GM04503 (cell line): ENCODE measurements at places on chromosomes 4 and X.

GRCh38 chrX:43618366-43619205 lies 37.5 kb upstream of the MAOA start:
- DNase-seq, result no peak

DNA sequence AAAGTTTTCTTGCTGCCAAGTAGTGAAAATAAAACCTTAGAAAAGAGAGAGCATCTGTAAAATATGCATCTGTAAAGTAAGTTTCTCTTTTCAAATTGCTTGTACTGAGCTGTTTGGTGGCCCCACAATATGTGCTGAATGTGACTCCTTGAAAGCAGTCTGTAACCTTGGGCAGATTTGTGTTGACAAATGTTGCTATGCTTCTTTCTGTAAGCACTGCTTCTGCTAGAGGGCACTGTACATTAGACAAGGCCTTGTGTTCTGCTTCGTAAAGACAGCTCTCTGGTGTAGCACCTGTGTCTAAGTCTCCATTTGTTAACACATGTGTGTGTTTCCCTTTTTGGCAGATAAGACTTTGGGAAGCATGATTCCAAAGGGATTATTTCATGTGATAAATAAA lies 56.6 kb upstream of the NRK start:
- DNase-seq, result no peak

- no peak for DNase-seq
Measured at GRCh38 chr4:159600061-159600460, 497.2 kb downstream of the RAPGEF2 start.

- DNase-seq, result no peak
Measured at GRCh38 chr4:108988464-108989195, 225.8 kb upstream of the ETNPPL start.

- DNase-seq, result no peak
Measured at GRCh38 chrX:132217203-132218073, 1.8 kb downstream of the RAP2C start.

- DNase-seq, result no peak
Measured at GRCh38 chr4:75702919-75703411, 21.4 kb upstream of the USO1 start.

GRCh38 chrX:97787849-97788248 lies 904.1 kb downstream of the RPA4 start:
- DNase-seq, result no peak

GRCh38 chr4:76441881-76442280 lies 6.9 kb downstream of the SHROOM3 start:
- no peak for DNase-seq

DNA sequence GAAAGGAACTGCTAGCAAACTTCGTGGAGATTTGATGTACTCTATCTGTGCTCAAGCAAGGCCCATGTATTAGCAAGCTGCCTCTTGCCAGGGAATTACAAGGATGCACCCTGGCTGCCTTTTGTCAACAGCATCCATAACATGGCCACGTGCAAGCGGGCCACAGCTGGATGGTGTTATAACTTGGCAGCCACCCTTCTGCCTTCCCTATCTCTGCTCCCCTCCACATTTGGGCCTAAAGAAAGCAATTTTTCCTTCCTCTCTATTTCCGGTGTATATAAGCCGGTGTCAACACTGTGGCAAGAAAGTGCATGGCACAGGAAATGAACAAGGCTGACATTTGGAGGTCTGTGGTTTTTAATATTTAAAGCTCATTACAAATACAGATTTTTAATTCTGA lies 94.8 kb downstream of the CLNK start:
- no peak for DNase-seq

- DNase-seq, result no peak
Measured at GRCh38 chr4:7582313-7583097, 147.8 kb upstream of the PSAPL1 start.

DNA sequence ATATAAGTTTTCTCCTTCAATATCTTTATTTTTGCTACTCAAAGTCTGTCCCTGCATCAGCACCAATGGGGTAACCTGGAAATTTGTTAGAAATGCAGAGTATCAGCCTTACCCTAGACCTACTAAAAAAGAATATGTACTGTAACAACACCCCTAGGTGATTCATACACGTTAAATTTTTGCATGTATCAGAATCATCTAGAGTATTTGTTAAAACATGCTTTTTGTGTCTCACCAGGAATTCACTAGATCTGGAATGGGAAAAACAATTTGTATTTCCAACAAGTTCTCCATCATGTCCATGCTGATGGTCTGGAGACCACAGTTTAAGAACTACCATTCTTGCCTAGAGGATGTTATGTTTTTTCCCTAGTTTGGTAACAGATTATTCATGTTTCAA lies 196.0 kb upstream of the EDNRA start:
- DNase-seq, result no peak

DNA sequence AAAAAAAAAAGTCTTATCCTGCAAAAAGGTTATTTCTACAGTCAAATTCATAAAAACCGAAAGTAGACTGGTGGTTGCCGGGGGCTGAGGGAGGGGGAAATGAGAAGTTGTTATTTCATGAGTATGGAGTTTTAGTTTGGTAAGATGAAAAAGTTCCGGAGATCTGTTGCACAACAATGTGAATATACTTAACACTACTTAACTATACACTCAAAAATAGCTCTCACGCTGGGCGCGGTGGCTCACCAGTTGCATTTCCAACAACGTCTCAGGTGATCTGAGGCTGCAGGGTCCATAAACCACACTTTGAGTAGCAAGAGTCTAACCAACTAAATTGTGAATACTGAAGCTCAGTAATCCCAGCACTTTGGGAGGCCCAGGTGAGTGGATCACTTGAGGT lies 52.4 kb downstream of the ANOS1 start:
- no peak for DNase-seq

GRCh38 chr4:139834226-139834662 lies 168.6 kb downstream of the MGST2 start:
- no peak for DNase-seq

- DNase-seq, result peak; percentile 78
Measured at GRCh38 chr4:151990201-151990600, 229.4 kb upstream of the GATB start.

GRCh38 chr4:84058201-84058600 lies 440.9 kb downstream of the NKX6-1 start:
- no peak for DNase-seq

- no peak for DNase-seq
Measured at GRCh38 chr4:136557396-136557795, 974.9 kb downstream of the PCDH18 start.

DNA sequence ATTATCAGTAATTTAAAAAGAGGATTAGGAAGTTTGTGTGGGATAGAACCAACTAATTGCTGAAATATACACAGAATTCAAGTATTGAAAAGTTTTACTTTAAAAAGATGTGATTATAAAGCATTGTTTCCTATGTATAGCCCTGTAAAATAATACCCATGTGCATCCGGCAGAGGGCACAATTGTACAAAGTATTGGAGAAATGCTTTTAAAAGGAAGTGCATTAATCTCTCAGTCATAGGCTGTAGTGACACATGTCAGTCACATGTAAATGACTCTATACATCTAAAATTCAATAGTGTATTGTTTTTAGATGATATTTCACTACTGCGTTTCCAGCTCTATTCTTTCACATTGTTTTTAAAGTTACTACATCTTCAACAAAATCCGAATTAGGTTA lies 9.7 kb upstream of the GEMIN8 start:
- DNase-seq, result no peak

GRCh38 chr4:67874986-67875385 lies 8.8 kb downstream of the TMPRSS11D start:
- no peak for DNase-seq

DNA sequence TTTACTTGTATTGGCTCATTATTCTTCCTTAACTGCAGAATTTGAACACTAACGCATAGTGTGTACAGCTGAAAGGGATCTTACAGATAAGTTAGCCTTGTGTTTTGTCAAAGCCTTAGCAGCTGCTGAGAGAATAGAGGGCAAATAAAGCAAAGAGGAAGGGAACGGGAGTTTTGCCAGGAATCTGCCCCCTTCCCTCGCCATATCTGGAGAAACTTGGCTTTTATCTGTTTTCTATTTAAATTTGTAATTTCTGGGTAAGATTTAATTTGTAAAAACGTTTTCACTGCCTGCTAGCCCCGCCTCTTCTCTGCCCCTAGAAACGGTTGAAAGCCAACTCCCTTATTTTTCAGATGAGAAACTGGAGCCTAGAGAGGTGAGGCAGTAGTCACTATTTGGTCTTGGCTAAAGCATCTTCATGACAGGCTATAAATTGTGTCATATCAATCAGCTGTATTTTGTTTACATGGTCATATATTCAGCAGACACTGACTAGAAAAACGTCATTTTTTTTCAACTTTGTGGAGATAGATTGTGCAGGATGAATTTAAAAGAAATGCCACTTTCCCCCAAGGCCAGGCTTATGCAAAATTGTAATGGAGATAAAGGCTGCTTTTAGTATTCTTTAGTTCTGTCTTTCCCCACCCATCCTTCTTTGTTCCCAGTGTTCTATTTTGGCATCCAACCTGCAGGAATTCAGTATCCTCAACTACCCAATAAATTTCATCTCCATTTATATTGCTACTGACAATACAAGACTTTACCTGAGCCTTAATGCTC lies 319.4 kb downstream of the SH2D1A start:
- DNase-seq, result no peak

DNA sequence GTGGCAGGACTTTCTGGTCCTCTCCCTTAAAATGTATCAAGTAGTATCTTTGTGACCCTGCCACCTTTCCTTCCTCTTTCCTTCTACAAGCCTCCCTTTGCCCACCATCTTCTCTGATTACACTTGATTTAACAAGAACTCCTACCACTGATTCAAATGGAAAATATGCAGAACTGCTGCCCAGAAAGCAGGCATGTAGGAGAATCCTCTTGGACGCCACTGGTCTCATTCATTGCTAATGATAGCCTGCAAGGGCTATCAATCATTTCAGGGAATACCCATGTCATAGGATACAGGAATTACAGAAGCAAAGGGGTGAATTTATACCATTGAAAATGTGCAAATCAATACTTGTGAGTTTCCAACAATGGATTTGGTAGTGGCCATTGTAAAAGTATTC lies 294.6 kb upstream of the NRK start:
- DNase-seq, result peak; percentile 11

- DNase-seq, result no peak
Measured at GRCh38 chrX:120680090-120680489, 50.2 kb upstream of the C1GALT1C1 start.

DNA sequence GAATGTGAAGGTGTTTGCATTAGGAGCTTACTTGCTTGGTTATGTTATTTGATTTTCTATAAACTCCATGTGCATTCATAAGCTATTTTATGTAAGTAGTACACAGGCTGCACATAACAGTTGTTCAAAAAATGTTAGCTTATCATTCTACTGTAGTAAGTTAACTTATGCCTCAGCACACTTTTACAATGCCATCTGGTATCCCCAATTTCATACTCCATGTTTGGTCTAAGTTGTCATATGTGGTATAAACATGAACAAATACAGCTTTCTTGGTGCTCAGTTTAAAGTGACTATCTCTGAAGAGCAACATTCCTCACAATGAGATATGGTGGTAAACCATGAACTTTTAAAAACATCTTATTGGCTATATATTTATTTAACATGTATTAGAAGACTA lies 104.3 kb upstream of the LEF1 start:
- no peak for DNase-seq

DNA sequence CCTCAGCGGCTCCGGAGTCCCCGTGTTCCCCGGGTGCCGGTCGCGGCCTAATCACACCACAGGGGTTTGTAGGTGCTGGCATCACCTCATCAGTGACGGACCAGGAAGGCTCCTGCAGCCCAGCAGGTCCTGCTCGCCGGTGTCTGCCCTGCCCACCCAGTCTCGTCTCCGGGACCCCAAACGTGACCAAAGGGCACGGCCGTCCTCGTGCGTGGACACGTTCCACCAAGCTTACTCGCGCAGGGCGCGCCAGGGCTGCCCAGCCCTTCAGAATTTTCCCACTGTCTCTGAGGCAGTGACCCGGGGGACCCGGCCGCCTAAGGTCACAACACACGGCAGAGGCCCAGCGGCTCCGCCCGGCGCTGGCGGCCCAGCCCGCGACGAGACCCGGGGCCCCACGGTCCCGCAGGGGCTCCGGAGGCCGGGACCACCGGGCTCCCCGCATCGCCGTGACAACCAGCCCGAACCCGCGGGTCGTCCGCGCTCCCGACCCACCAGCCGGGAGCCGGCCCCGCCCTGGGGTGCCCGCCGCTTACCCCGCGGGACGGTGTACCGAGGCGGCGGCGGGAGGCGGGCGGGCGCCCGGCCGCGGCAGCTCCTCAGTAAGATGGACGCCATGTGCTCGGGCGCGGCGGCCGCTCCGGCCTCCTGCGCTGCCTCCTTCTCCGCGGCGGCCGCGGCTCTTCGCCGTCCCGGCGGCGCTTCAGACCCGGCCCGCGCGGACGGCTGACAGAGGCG lies 454 bp downstream of the LETM1 start:
- DNase-seq, result no peak
